Retinal pigment epithelial cell (primary cell): ENCODE measurements at places on chromosomes 11 and 22.

DNA sequence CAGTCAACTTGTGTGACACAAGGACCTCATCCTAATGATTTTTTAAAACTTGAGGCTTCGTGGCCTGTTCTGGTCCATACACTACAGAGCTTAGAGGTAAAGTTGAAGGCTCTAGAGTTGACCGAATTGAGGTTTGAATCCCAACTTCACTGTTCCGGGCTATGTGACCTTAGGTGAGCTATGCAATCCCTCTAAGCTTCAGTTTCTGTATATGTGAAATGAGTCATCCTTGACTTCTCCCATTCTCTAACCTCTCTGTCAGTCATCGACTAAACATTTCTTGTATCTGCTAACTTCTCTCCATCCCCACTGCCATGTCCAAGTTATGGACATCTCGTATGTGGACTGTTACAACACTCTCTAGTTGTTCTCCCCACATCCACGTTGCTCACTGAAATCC lies 178.2 kb upstream of the TMEM45B start:
- no peak for DNase-seq

DNA sequence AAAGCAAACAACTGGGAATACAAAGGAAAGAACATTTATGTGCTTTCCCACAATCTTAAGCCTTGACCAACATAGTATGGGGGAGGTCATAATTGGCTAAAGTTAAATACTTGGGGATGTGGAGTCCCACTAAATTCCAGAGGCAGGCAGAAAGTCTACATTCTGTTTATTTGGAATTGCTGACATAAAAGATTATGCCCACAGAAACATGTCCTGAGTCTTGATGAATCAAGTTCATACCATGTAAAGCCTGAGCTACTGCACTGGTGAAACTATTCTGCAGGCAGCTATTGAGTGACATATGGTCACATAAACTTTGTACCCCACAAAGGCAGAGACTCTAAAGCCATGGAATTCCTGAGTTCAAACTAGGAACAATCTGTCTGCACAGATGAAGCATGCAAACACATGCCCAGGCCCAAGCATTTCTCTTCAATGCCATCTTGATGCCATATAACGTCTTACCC lies 69.9 kb upstream of the CHRM4 start:
- peak; percentile 19 for DNase-seq

DNA sequence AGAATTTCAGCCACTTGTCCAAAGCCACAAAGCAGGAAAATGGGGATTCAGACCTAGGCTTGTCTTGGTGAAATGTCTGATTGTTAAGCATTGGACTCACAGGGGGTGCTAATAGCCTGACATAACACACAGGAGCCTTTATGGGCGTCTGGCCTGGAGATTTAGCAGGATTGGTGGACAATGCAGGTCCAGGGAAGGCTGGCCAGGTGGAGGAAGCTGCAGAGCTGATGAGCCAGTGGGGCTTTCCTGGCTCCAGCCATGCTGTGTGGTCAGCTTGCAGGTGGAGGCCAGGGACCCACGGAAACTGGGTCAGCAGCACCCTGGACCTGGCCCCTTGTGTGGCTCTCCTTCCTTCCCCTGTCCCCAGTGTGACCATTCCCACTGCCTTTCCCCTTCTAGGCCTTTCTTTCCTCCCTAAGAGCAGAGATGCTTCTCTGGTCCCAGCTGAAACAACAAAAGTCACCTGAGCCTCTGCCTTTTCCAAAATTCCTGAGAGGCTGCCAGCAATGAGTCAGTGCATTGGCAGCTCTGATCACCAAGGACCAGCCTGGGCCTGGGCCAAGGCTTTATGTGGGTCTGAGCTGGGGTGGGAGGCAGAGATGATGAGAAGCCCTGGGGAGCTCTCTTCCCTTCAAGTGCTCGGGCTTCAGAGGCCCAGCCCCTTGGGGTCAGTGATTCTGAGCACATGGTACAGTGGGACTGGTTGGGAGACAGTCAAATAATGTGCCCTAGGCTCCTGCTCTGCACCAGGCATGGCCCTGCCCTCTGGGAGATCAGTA lies 85.2 kb downstream of the CCDC81 start:
- peak; percentile 88 for DNase-seq

DNA sequence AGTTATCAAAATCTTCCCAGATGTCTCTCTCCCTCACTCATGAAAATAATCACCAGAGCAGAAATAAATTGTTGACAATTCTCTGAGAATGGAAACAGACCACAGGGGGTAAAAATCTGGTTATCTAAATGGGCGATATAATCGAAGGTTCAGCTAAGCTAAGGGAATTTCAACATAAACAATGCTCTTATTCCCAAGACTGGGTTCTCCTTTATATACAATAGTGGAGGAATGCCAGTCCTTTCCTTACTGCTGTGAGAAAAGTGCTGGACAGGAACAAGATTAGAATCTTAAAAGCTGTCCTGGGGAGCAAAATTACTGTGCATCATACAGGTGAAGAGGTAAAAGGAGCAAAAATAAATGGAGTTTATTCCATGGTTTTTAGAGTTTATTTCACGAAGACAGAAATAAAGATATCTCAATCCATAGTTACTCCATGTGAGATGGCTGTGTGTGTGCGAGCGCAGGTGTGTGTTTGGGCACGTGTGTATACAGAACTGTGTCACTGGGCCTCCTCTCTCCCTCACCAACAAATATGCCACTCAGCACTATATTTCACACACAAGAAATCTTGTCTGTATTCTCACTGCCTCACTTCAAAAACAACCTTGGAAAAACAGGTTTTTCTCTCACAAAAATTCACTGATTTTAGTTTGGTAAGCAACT lies 385.6 kb downstream of the DCDC1 start:
- DNase-seq: no peak

DNA sequence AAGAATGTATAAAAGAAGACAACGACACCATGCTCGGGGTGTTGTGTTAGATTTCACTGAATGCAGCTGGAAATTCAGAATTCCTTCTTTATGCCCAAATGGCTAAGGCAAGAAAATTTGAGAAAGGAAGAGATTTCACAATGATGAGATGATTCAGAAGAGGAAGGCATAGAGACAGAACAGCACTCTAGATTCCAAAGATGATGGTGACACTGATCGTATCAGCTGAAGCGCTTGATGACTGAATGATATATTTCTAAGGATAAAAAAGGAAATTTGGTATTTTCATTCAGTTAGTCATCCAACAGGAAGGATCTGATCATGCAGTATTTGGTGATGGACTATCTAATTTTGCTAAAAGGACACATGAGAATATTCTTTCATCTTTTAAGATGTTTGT lies 189.2 kb downstream of the EFCAB6 start:
- no peak for DNase-seq

DNA sequence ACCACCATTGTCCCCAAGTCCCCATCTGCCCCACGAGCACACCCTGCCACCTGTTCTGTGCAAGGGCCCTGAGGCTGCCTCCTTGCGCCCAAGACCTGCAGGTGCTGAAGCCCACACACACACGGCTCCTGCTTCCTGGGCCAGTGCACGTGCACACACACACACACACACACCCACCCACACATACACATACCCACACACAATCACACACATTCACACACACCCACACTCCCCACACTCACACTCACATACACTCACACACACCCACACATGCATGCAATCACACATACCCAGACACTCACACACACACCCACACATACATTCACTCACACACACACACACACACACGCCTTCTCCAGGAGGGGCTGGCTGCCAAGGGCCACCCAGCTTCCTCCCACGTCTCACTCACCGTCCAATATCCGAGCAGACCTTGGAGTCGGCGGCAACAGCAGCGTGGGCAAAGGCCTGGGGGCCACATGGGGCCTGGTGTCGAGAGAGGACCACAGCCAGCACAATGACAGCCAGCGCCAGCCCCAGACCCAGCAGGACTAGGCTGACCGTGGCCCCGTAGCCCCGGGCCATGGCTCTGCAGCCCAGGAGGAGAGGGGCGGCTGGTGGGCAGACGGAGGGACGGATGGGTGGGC lies 616 bp downstream of the GGT5 start:
- no peak for DNase-seq

DNA sequence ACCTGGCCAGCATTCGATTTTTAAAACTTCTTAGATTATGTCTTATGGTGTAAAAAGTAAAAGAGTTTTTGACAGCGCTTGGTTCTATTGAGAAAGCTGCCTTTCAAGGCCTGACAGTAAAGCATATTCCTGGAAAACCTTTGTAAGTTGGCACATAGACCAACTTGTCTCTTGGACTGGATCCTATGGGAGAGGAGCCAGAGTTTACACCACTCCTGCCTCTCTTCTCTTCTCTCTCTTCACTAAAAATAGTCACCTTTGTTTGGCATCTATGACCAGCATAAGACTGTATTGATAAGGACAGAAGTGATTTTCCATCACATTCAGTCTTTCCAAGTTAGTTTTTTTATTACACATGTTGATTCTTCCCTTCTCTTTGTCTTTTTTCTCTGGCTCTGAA lies 33.7 kb downstream of the CSRP3 start:
- DNase-seq: no peak

DNA sequence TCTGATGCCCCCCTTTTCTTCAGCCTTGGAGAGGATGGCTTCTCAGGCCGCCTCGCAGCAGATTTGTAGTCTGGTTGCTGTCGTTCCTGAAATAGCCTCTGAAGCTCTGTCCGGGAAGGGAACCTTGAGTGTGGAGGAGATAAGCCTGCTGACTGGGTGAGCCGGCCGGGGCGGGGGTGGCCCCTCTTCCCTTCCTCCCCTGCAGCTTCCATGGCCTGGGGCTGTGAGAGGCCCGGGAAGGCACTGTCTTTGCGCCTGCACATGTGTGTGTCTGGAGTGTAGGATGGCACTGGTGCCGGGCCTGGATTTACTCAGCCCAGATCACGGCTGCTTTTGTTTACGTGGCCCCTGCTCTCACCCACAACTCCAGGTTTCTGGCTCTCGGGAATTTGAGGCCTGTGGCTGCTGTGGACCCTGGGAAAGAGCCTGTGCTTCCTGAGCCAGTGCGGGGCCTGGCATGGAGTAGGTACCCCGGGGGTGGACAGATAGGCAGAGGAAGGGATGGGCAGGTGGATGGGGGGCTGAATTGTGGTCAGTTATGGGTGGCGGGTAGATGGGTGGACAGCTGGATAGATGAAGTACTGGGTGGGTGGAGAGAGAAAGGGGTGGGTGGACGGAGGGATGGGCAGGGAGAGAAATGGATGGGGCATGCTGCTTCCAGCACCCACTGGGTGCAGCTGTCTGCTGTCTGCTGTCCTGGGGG lies 16.6 kb downstream of the KCNQ1 start:
- DNase-seq: no peak

- no peak for DNase-seq
These were observed 282.1 kb downstream of the INSC start for GRCh38 chr11:15396778-15397177.

GRCh38 chr22:44621401-44622146 lies 80.4 kb upstream of the PRR5 start:
- no peak for DNase-seq

DNA sequence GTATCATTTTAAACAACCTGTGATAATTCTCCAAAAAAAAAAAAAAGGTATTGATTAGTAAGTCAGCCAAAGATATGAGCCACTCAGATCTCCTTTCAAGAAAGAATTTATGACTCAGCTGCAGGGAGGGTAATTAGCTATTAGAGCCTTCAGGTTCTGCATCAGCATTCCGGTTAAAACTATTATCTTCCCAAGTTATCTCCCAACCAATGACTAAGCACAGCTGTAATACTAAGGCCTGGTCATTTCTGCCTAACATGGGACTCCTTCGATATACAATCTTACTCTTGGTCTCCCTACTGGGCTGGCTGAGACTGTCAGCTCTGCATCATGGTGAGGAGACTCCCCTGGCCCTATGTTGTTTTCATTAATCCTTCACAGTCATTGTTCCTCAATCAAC lies 60.4 kb downstream of the SBF2 start:
- peak; percentile 33 for DNase-seq

GRCh38 chr22:45775569-45776312 lies 104.1 kb downstream of the ATXN10 start:
- no peak for DNase-seq

GRCh38 chr11:69834251-69834650 lies 15.0 kb upstream of the FGF3 start:
- DNase-seq: no peak

GRCh38 chr11:107695446-107695845 lies 16.4 kb downstream of the SLN start:
- DNase-seq: no peak

GRCh38 chr11:1846453-1846932 lies 6.4 kb upstream of the LSP1 start:
- no peak for DNase-seq

DNA sequence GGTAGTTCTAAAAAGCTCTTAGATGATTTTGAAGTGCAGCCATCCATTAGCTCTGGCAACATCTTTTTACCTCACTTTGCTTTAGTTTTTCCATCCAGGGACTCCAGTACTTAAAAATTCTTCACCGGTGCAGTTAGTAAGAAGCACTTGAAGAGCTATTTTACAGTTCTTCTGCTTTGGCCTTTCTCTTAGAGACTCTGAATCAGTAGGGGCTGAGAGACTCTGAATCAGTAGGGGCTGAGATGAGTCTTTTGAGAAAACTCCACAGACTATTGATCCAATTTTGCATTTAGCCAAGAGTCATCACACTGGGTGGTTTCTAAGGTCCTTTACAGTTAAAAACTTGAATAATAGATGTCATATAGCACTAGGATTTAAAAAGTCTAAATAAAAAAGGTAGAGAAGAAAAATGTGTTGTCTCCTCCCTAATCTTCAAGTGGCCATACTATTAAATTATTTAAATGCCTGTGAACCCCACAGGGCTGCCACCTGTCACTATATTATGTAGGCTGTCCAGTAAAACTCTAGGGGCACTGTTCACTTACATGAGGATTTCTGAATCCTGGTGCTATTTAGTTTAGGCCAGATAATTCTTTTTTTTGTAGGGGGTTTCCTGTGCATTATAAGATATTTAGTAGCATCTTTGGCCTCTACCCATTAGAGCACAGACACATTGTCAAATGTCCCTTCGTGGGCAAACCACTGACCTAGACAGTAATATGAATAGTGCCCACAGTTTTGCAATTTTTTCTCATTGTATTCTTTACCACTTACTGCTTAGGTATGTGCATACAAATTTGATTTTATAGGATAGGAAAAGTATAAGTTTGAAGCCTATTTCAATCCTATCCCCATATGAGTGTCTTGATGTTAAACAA lies 26.3 kb upstream of the HIKESHI start:
- DNase-seq: no peak

- no peak for DNase-seq
These were observed 68.9 kb upstream of the GNAZ start for GRCh38 chr22:23001463-23001862.
